Naive thymus-derived CD8-positive, alpha-beta T cell (primary cell): ENCODE measurements at places on chromosomes 5 and 9. TPM values are rescaled to one million over a fixed set of nuclear protein-coding genes. Genes with fewer than 3 reads are reported as not detected.

DNA sequence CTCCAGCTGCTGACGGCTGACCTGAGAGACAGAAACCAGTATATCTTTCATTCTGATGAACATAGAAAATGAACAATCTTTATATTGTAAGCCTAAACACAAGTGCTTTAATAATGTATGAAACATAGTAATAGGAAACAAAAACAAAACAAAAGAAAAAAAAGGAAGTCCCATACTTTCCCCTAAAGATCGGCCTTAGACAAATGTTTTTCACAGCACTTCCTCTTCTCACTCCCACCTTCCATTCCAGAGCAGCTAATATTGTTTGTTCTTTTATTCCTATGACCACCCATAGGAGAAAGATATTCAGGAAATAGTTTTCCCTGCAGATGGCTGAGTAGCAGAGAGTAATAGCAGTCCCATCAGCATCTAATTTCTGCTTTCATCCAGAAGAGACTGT, 194.4 kb upstream of the SLC27A6 start:
- DNase-seq: no peak

DNA sequence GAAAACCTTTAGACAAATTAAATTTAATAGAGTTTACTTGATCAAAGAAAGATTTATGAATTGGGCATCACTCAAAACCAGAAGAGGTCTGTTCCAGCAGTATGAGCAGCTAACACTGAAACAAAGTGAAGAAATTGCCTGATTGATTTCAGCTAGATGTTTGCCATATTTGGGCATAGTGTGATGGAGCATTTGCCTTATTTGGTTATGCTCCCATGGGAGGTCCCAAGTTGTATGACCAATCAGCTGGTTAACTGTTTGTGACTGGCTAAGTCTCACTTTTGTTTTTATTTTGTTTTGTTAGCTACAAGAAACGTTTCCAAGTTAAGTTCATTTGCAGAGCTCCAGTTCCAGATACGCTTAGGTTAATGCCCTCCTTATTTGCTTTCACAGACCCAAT, 53.3 kb upstream of the LMNB1 start:
- no peak for DNase-seq

GRCh38 chr5:174413567-174414314, 310.6 kb upstream of the MSX2 start:
- DNase-seq: no peak

DNA sequence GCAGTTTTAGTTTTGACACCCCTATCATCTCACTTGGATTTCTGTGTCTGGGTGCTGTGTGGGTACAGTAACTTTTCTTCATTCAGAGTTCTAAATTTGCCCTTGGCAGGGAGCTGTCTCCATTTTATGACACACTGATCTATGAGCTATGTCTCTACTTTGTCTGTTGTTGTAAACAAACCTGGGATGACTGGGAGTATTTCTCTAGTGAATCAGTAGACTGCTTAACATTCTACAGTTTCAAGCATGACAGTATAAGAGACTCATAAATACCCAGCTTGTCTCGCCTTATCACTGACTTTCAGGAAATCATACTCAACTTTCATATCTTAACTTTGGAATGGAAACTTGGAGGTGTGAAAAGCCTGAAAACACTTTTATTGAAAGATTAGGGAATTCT, 212.1 kb upstream of the NUDT12 start:
- DNase-seq: no peak

DNA sequence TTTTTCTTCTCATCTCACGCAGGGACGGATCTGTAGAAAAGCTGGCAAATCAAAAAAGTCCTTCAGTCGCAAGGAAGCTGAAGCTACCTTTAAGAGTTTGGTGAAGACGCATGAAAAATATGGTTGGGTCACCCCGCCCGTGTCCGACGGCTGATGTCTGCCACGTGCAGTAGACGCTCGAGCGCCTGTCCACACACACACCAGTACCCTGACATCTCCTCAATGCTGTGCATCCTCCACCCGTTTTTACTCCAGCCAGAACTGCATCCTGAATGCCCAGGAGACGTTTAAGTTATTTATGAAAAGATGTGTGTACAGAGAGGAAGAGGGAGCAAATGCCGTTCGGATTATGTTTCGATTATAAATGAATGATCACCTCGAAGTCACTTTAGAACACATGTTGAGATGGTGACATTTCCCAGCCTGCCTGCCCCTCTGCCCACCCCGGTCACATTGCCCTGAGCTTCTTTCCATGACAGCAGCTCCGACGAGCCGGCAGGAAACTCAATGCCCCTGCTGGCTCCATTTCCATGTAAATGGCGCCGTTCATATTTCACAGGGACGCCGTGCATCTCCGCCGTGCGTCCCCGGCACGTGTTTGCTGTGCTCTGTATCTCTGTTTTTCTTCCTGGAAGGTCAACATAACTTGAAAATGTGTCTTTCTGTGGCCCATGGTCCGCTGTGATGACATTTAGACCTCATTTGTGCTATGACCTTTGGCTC, 42.7 kb downstream of the UBE2QL1 start:
- DNase-seq: no peak

DNA sequence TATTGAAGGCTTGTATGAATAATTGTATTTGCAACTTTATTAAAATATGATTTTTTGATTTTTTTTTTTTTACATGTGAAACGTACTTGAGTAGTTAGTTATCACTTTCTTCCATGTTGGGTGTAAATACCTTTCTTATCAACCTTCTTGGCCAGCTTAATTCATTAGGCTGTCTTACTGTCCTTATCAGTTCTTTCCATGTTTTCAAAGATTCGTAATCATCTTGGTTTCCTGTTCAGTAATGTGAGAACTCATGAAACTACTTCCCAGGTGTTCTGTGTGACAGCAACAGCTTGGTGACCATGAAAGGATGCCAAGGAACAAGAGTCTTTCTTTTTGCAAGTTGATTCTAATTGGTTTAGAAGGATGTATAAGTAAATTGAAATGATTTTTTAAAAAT, 100.0 kb downstream of the ADGRV1 start:
- DNase-seq: no peak

DNA sequence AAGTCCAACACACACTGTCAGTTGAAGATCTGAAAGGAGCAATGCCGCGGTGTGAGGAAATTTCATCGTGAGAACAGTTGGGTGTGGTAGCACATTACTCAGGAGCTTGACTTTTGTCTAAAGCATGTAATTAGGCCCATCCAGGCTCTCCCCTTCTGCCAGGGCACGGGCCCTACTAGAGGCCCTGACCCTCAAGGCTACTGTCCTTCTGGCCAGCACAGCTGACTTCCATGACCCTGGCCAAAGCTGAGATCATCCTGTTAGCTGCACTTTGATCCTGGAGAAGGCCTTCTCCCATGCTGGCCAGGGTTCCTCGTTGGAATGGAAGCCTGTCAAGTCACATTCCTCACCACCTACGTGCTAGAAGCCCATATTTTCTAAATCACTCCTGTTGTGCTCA, 77.8 kb upstream of the SLC1A3 start:
- DNase-seq: no peak

DNA sequence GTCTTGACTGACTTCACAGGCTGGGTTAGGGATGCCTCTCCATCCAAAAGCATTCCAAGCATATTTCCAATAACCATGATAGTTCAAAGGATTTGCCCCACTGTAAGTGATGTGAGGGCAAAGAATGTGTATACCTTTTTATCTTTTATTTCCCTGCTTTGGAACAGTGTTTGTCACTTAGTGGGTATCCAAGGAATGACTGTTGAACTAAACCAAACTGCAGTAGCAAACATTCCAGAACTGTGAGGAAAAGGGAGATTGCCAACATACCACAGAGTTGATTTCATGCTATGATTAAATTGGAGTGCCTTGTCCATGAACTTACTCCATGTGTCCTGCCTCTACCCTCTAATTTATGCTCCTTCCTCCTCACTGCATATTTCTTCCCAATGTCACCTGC, 400.0 kb downstream of the KIAA0825 start:
- no peak for DNase-seq

DNA sequence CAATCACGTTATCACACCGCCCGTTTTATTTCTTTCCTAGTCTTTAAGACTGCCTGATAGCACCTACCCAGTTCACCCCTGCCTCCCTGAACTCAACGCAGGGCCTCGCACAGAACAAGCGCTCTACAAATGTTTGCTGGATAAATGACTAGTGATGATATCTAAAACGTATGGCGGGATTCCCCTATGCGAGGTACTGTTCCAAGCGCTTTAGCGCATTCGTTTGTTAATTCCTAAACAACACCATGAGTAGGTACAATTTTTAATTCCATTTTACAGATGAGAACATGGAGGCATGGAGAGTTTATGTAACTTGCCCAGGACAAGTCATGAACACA, 6.6 kb downstream of the POU4F3 start:
- DNase-seq: no peak

DNA sequence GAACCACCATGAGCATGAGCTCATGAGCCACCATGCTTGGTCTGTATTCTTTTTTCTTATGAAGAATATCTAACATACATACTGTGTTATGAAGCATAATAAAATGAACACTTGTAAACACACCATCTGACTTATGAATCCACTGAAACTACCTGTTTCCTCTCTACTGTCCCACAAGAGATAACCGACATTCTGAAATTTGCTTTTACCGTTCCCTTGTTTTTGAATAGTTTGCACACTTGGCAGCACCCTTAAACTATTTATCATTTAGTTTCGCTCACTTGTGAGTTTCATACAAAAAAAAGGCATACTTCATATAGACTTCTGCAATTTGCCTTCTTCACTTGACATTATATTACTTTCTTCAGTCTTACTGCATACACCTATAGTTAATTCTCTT, 8.9 kb downstream of the LARS1 start:
- DNase-seq: no peak

- DNase-seq: no peak
These were observed 65.5 kb upstream of the RXRA start for GRCh38 chr9:134260801-134261200.

- DNase-seq: no peak
These were observed 101.9 kb upstream of the COL5A1 start for GRCh38 chr9:134539586-134540194.

DNA sequence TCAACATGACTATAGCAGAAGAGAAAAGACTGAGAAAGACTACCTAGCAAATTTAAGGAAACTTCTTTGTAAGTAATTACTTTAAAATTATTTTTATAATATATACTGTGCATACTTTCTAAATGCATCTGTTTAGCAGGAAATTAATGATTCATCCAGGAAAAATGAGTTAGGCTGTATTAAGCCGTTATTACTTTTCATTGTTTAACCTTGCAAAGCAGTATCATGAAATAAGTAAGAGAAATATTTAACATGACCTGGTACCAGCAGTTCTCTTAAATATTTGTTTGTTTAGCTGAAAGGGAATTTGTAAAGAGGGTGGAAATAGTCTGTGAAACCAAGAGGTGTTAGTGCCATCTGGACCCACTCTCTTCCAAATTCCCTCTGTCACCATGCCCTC, 175.0 kb downstream of the GNAQ start:
- no peak for DNase-seq

DNA sequence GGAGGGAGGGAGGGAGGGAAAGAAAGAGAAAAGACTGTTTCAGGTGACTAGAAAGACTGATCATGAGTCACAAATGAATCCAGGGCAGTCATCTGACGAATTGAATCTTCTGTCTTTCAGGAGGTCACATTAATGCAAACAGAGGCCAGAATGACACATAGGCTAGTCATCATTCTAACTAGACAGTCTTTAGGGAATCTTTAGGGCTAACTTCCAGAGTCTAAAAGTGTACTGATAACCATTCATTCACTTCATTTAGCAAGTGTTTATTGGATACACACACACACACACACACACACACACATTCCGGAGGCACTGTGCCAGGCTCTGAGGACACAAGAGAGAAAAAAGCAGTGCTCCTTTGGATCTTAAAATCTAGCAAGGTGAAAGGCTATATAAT, 156.7 kb downstream of the EBF1 start:
- DNase-seq: no peak

- DNase-seq: no peak
These were observed 115.7 kb downstream of the TRIO start for GRCh38 chr5:14258840-14259239.

Gene PCDH1
- total RNA-seq: not detected

Gene CNOT6
- 49.4 TPM for total RNA-seq

Gene NDUFA8
- 18.3 TPM for total RNA-seq

Gene TAF11L5
- total RNA-seq: not detected

Gene PLGRKT
- 19.1 TPM for total RNA-seq

Gene BTNL8
- total RNA-seq: not detected

Gene PCDHAC1
- total RNA-seq: not detected

Gene MRPL22
- total RNA-seq: 27.2 TPM

Gene ADAMTS16
- not detected for total RNA-seq

Gene SOX30
- total RNA-seq: 0.44 TPM

Gene OR1J2
- not detected for total RNA-seq
